ENCODE measurements at places on chromosomes 12 and 14.
A peak's percentile ranks its signal among the peaks of the same experiment; 100 is the strongest.

DNA sequence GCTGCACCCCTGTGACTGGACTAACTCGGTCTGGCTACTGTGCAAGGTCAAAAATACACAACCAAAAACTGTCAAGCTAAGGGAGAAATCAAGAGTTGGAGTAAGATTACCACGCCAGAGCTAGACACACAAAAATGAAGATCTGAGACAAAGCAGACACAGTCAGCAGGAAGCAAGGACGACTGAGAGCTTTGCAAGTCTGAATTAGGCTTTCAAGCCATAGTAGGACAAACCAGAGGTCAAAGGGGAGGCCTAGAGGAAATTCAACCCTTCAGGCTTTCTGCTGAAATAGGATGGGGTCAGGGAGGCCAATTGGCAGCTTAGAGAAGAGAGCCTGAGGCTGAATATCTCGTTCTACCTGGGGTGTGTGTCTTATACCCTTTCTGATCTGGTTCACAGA is 117.3 kb downstream of the LLPH start:
- no peak for DNase-seq

DNA sequence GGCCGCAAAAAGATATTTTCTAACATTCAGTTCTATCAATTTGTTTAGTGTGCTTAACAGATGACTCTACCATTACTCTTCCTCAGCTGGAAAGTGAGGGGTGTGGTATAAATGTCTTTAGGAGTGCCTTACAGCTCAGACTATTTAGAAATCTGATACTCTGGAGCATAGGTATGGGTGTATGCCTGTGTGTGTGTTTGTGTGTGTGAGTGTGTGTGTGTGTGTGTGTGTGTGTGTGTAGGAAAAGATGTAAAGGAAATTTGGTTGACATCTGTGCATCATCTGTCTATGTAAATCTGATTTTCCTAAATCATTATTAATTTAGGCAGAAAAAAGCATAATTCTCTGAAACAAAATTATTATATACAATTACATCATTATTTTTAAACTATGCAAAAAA is 16.0 kb downstream of the RNASE3 start:
- DNase-seq: no peak

DNA sequence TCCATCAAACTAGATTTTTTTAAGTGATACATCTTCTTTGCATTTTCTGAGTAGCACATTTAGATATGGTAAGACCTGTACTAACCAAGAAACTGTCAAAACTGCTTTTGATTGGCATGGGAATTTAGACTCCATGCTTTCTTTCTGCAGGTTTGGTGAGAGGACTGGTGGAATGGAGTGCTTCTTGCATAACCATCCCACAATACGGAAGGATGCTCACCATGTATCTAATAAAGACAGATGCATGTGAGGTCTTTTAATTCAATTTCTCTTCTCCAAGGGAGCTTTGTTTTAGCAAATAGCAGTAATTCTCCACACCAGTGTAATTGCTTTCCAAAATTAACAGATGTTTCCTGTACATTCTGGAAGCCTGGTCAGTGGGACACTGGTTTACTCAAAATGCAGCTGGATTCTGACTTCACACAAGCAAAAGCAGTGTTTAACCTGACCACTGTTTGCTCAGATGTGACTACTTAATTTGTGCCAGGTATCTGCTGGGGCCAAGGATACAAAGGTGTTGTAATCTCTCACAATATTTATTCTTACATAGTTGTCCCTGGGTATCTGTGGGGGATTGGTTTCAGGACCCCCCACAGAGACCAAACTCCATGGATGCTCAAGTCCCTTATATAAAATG is 26.1 kb downstream of the FGD6 start:
- DNase-seq: no peak

DNA sequence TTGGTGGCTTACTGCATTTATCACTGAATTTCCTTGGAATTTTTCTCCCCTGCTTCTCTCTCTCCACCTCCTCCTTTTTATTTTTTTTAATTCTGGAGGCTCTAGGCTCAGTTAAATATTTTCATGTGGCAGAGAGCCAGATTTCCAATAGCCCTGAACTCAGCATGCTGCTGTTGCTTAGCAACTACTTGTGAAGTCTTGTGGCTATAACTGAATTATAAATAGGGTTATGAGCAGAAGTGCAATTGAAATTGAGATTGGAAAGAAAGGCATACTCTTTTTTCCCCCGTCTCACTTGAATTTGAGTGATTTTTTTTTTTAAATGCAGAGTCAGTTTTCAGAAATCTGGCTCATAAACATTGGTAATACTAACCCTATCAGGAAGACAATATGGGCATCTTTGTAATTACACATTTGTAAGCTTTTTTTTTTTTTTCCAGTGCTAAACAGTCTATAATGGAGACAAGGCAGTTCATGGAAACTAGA is 38.3 kb downstream of the ATF7IP start:
- DNase-seq: peak; percentile 72

GRCh38 chr12:111444314-111444924 is 38.7 kb downstream of the SH2B3 start:
- no peak for DNase-seq

DNA sequence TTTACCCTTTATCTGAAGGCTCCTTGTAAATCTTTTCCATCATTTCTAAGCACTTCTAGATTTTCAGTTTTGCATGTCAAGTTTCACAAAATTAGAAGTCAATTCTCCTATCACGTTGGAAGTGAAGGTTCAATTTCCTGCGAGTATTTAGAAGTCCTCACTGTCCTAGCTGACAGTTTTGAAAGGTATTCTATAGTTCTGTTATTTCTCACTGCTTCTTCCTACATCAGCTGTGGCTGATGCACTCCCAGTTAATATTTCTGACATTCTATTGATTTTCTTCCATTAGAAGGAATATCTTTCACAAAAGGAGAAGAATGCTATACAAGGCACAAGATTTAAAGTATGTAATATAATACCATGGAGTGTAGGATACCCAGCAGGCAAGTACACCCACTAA is 15.8 kb upstream of the TMCC3 start:
- DNase-seq: no peak

DNA sequence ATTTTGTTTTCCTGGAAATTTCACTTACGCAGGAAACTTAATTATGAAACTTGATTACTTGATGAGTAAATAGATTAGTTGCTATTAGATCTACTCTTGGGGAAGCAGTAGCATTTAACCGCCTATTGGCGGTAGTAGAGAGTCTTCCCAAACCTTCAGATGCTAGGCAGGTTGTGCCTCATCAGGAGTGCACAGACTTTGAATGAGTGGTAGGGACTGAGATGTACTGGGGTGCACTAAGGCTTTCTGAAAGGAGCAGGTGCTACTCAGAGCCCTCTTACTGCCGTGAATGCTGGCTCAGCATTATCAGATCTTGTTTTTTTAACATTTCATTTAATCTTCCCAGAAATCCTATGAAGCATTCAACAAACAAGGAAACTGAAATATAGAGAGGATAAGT is 7.7 kb downstream of the GATC start:
- peak; percentile 45 for DNase-seq

GRCh38 chr12:65666876-65667275 is 157.4 kb upstream of the HMGA2 start:
- DNase-seq: no peak

GRCh38 chr12:7114008-7114407 is 5.0 kb upstream of the C1RL start:
- DNase-seq: no peak

- no peak for DNase-seq
Measured at GRCh38 chr12:49949866-49950265, 671 bp upstream of the AQP2 start.

DNA sequence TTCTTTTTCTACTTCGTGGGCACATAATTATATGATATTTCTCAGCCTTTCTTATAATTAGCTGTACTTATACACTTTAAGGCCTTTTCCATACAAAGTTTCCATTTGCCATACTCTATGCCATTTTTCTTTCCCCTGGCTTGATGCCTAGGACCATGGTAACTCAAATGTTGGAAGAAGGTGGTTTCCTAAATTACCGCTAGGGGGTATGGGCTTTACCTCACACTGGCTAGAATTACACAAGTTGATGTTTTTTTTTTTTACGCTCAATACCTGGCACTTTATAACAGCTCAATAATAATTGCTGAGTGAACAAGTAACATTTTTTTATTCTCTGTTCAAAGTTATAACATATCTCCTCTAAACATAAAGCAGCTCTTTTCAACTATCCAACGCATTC is 306.8 kb upstream of the LRFN5 start:
- no peak for DNase-seq

GRCh38 chr14:105086833-105087307 is 21.6 kb upstream of the GPR132 start:
- DNase-seq: peak; percentile 60

GRCh38 chr12:70733385-70733784 is 96.2 kb upstream of the PTPRB start:
- peak; percentile 82 for DNase-seq

DNA sequence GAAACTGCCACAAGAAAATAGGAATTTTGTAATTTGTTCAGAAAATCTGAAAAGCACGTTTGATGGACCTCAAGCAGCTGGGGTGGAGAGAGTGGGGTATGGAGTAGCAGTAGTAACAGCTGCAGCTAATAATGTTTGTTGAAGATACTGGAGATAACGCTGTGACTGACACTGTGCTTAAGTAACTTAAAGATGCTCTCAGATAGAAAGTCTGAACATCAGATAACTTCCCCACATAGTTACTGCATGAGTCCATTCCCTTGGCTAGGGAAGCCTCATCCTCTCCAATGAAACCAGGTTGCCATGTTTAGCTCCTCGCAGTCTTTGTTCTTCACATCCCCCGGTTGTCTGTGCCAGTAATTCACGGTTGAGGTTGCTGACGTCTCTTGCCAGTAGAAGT is 24.9 kb downstream of the RMST start:
- DNase-seq: no peak

GRCh38 chr12:93803424-93803807 is 126.2 kb downstream of the CRADD start:
- no peak for DNase-seq

DNA sequence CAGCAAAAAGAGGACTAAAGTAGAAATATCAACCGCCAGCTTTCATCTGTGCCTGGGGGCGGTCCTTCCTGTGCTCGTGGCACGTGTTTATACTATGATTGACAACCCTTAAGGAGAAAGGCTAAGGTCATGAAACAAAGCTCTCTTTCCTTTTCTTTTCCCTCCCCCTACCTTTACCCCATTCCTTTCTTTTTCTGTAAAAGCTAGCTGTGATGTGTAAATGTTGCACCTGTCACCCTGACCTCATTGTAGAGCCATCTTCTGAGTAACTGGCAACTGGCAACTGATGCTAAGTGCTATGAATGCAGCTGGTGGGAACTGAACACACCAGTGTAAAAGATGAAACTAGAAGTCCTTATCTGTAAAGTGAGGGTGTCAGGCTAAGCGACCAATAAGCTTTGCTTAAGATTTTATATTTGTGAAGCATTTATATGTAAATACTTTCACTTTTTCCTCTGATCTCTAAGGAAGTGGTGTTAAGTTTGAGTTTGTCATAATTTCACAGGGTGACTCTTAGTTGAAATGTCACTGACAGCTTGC is 102.8 kb upstream of the BCAT1 start:
- no peak for DNase-seq

GRCh38 chr12:33472299-33472698 is 32.7 kb upstream of the SYT10 start:
- DNase-seq: no peak

- DNase-seq: no peak
Measured at GRCh38 chr14:71776471-71777360, 155.5 kb upstream of the RGS6 start.

- no peak for DNase-seq
Measured at GRCh38 chr14:34632411-34632978, 2.5 kb upstream of the SNX6 start.

DNA sequence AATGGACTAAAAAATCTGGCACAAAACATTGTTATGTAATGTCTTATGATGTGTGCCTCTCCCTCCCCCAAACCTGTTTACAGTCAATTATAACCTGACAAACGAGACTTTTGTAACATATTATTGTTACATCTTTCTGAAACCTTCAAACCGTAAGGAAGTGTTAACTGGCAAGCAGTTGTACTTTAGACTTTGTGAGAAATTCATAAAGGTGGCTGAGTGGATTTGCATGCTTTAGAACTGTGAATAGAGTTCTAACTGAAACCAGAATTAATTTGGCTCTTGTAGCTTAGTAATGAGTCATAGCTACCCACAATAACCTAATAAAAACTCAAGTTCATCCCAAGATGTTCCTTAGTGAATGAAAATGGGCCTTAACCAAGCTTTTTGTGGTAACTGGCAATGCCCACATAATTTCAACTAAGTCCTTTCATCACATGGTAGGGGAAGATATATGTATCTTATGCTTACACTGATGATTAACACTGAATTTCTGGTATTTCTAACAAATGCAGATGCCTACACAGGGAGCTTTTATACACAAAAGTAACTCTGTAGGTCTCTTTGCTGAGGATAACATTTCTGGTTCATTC is 29.7 kb downstream of the RAD9B start:
- DNase-seq: no peak

DNA sequence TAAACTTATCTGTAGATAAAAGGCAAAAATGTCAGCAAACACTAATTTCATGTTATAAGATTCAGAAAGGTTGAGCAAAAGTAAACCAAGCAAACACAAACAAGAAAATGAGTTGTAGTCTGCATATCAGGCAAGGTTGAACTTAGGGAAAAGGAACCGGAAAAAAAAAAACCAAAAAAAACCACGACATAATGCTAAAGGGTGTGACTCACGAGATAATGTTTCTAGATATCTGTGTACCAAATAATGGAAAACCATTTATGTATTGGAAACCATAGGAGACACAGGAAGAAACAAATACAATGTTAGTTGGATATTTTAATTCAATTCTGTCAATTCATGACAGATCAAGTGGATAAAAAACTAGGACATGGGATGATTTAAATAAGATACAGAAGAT is 60.5 kb downstream of the GPATCH2L start:
- no peak for DNase-seq

DNA sequence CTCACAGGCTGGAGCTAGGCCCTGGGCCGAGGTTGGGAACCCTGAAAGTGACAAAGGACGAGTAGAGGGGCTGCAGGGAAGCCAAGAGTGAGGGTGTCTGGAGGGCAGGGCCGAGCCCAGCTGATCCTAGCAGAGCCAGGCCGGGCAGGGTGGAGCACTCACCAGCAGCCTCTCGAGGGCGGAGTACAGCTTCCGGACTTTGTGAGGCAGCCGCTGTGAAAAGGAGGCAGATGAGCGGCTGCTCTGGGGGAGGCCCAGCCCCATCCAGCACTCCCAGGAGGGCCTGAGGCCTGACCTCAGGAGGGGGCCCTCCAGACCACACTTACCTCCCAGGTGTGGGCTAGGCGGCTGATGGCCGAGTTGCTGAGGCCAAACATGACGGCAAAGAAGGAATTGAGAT is 14.7 kb upstream of the ENDOU start:
- peak; percentile 32 for DNase-seq

DNA sequence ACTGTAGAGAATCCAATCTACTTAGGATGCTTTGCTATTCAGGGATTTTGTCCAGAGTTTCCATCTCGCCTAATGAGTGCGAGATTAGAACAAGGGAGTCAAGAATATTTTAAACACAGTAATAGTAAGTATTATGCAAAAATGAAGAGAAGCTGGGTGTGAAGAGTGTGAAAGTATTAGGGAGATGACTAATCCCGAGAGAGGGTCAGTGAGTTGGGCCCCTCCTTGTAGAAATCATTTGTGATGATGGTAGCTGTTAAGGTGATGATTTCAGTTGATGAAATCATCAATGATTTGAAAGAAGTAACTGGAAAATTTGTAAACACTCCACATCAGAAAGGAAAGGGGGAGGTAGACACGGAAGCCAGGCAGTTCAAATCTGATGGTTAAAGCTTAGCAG is 478.9 kb upstream of the MGAT4C start:
- DNase-seq: no peak
